ENCODE measurements at places on chromosomes 7 and 10.

- no peak for DNase-seq
Measured at GRCh38 chr7:71120096-71120495, 11.8 kb upstream of the GALNT17 start.

DNA sequence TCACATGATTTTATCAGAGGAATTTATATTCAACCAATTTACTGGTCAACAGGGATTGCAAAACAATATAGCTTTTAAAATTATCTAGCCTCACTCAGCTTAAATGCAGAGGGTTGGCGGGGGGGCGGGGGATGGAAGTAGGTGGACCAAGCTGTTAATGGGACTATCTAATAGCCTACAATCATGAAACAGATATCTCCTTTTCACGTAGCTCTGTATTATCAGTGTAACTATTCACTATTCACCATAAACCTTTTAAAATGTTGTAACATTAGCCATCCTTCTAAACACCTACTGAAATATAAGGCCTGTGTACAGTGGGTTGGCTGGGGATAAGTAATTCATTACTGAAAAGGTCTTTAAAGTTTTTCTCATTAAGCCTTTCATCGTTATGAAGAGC is 56.2 kb downstream of the MINDY3 start:
- no peak for DNase-seq

DNA sequence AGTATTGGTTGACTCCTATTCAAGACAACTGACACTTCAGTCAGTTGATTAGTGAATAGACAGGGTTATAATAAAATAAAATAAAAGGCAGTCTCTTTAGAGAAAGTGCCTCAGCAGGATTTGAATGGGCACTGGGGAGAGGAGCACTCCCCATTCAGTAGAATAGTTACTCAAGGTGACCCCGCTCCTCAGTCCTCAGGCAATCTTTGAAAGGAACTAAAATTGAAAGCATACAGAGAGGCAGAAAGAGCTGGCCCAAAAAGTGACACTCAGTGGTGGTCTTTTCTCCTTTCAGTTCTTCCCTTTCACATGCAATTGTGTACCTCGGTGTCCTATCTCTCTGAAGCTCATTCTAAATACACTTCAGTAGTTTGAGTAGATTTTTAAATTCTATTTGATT is 47.4 kb upstream of the MACC1 start:
- DNase-seq: no peak

DNA sequence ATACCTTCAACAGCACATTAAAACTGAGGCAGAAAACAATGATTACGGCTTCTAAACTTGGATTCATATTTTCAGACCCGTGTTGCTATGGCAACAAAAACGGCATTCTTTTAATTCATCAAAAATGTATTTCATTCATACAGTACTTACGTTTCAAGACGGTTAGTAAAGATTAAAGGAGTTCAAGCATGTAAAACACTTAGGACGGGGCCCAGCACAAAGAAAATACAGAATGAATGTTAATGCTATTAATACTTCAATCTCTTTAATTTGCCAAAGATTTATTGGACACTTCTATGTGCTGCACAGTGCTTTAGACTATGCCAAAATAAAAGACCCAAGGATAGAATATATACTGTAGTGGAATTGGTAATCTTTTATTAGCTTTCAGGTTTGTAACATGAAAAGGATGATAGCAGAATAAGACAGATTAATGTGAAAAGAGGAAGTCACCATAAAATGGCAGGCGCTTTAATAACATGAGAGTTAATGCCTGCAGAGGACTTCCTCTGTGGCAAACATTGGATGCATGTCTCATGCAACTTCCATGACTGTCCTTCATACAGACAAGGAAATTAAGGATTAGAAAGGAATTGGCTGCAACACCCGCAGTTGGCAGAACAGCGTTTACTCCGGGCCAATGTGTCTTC is 201.6 kb upstream of the KLF6 start:
- DNase-seq: no peak

DNA sequence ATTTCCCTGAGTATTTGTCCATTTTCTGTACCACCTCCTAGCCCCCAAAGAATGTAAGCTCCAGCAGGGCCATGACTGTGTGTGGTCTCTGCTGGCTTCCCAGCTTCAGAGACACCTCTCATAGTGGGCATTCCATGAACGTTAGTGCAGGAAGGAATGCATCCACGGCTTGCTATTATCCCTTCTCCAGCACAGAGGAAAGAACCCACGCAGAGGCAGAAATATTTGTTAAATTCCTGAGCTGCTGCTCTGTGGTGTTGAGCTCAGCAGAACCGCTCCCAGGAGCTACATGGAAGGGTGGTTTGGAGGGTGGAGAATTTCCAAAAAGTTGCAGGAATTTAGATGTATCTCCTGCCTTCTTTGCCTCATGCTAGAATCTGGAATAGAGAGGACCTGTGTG is 275.2 kb downstream of the POU6F2 start:
- DNase-seq: no peak

GRCh38 chr10:62637249-62638061 is 167.1 kb upstream of the ADO start:
- no peak for DNase-seq

GRCh38 chr7:52168085-52168484 is 851.5 kb upstream of the COBL start:
- DNase-seq: no peak

DNA sequence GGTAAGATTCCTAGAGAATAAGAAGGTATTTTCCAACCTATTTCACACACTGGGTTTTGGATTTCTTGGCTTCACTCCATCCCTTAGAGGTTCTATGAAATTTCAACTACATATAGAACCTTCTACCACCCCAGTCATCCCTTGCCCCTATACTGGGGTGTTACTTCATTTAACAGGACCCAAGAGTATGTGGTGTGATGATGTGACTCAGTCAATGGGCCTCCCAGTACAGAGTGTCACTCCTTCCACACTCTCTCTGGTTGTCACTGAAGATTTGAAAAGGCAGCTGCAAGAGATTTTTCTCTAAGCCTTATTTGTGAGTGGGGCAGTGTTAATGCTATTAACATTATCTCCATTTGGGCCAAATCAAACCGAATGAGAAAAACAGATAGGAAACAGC is 33.5 kb downstream of the FGFBP3 start:
- DNase-seq: no peak

DNA sequence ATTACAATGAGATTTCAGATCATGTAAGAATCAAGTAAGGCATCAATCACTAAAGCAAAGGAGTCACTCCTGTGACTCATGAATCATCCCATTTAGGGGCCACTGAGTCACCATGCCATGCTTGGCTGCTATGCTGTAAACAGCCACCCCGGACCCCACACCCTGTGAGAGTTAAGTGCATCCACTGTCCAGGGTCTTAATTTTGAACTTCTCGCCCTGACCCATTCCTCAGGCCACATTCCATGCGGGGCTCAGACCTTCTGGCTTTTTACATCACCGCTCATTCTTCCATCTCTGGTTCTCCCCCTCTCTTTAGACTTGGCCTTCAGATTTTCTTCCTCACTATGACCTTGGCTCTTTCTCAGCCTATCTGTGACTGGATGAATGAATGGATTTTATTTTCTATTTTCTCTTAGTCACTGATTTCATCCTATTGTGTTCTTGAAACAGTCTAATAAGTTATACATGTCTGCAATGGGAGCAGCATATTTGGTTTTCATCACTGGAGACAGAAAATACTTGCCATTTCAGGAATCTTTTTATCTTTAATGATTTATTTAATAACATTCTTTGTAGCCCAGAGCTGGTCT is 239.6 kb downstream of the SKIDA1 start:
- no peak for DNase-seq

GRCh38 chr7:504221-505111 is 15.2 kb downstream of the PDGFA start:
- DNase-seq: no peak

DNA sequence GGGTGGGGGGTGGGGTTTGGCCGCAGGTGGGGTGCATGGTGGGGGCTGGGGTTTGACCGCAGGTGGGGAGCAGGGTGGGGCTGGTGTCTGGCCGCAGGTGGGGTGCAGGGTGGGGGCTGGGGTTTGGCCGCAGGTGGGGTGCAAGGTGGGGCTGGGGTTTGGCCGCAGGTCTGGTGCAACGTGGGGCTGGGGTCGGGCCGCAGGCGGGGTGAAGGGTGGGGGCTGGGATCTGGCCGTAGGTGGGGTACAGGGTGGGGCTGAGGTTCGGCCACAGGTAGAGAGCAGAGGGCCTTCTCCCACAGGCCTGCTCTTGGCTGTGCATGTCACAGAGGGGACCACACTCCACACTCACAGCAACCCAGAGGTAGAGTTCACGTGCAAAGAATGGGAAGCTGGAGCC is 586.6 kb downstream of the PTPRN2 start:
- DNase-seq: no peak

- no peak for DNase-seq
Measured at GRCh38 chr7:52107355-52107754, 790.7 kb upstream of the COBL start.

- DNase-seq: no peak
Measured at GRCh38 chr10:79385804-79386531, 38.7 kb downstream of the PPIF start.

- DNase-seq: no peak
Measured at GRCh38 chr7:158312789-158313188, 274.8 kb downstream of the PTPRN2 start.

GRCh38 chr7:128093614-128094570 is 62.7 kb upstream of the LRRC4 start:
- no peak for DNase-seq

DNA sequence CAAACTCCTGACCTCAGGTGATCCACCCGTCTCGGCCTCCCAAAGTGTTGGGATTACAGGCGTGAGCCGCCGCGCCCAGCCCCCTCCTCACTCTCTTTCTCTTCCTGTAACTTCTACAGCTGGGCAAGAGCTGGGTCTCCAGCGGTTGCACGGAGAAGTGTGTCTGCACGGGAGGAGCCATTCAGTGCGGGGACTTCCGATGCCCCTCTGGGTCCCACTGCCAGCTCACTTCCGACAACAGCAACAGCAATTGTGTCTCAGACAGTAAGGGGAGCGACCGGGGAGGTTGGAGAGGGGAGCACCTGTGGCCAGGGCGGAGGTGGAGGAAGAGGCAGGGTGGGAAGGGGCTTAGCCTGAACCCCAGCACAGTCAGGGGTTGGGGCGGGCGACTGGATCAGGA is 41.4 kb downstream of the EPHB4 start:
- no peak for DNase-seq

Measured in activated naive CD4-positive, alpha-beta T cell (primary cell).